CD4-positive, alpha-beta T cell (primary cell): ENCODE measurements at places on chromosomes 7 and 10.

DNA sequence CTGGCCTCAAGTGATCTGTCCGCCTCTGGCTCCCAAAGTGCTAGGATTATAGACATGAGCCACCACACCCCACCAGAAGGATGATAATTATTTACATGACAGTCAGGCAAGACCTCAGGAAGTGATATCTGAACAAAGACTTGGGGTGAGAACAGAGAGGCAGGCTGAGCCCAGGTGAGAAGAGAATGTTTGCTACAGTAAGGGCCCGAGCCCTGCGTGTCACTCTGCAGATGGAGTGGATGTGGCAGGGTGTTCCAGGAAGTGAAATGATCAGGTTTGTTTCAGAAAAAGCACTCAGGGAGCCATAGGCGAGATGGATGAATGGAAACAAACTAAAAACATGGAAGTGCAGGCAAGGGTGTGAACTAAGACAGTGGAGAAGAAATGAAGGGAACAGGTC lies 22.2 kb downstream of the SFMBT2 start:
- DNase-seq: peak; percentile 18

- no peak for DNase-seq
Observed at GRCh38 chr7:1563981-1564602, 5.7 kb downstream of the PSMG3 start.

GRCh38 chr10:60901561-60902235 lies 42.3 kb downstream of the RHOBTB1 start:
- no peak for DNase-seq

GRCh38 chr10:48536916-48537890 lies 67.7 kb downstream of the ARHGAP22 start:
- DNase-seq: no peak

GRCh38 chr7:45586542-45587520 lies 12.7 kb downstream of the ADCY1 start:
- DNase-seq: no peak

DNA sequence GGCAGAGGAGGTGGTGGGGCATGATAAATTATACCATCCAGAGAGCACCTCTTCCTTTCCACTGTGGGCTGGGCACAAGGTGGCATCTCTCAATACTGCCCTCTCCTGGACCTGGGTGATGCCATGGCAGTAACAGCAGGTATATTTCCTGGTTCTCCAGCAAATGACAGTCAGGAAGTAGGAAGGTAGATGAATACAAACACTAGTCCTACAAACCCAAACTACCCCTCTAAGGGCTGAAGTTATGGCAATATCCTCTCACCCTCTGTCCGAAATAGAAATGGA lies 1004.9 kb downstream of the KCNMA1 start:
- no peak for DNase-seq

DNA sequence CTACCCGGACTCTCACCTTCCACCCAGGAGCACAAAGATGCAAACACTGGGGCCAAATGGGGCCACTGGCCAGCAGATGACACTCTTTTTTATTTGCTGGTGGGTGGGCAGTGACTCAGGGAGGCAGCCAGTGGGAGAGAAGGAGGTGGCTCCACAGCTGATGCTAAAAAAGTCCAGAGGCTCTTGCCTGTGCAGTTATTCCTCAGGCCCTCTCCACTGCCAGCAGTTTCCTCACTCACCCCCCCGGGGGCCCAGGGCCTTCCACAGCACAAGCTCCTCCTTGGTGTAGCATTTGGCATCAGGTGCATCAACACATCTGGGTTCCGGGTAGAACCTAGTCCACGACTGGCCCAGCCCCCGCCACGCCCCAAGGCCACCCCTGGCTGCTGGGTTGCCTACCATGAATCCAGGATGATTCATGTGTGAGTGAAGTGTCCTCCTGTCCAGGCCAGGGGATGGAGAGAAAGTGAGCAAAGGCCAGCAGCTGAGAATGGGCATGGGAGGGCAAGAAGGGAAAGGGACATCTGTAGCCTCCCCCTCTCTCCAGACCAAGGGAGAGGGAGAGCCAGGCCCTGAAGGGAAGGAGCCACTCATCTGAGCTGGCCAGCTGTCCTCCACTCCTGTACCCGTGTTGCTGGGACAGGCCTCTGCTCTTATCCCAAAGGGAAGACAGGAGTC lies 1.7 kb upstream of the KCNH2 start:
- DNase-seq: no peak

- DNase-seq: no peak
Observed at GRCh38 chr7:93159490-93159889, 11.3 kb upstream of the SAMD9L start.

GRCh38 chr10:52729271-52730104 lies 43.1 kb downstream of the MBL2 start:
- no peak for DNase-seq

DNA sequence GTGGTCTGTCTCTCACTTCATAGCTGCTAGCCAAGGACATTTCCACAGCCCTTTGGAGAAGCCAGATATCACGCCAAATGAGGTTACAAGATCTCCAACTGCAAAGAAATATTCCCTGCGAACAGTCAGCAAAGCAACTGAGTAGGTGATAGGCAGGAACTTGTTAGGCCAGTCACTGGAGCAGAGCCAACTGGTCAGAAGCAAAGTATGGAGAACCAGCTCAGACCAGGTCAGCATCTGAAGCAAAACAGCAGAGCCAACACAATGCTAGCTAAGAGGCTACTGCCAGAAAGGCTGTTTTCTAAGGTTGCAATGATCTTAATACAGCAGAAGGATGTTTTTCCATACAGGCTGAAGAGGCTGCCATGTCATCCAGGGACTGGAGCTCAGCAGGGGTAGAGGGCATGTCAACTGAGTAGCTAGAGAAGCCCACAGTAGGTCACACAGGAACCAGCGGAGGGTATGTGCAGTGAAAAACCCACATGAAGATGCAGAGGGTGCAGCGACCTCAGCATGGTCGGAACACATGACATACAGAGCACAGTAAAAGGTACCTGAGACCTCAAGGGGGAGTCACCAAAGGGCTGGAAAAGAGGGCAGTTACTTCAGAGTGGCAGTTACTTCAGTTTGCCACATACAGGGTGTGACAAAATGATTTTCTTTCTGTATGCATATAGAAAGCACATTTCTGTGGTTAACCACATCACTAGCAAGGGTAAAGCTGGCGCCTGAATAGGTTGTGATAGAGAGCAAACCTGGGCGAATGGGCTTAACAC lies 8.9 kb downstream of the SEC31B start:
- peak; percentile 60 for DNase-seq

- no peak for DNase-seq
Observed at GRCh38 chr7:127905491-127906330, 125.5 kb downstream of the LRRC4 start.

GRCh38 chr7:105874055-105874454 lies 2.3 kb downstream of the ATXN7L1 start:
- no peak for DNase-seq

DNA sequence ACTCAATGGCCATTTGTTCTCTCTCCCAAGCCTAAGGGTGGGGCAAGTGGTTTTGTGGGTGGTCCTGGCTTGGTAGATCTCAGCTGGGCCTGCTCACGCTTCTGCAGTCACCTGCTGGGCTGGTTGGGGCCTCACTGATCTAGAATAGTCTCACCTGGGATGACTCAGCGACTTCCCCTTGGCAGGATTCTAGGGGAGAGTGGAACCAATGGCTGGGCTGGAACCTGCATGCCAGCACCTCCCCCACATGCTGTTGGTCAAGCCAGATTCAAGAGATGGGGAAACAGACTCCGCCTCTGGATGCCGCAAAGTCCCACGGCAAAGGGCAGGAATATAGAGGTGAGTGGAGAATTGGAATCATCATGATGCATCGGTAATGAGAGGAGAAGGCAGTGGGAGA lies 292.9 kb upstream of the NPVF start:
- no peak for DNase-seq

GRCh38 chr10:131689954-131690757 lies 210.7 kb upstream of the PPP2R2D start:
- no peak for DNase-seq

DNA sequence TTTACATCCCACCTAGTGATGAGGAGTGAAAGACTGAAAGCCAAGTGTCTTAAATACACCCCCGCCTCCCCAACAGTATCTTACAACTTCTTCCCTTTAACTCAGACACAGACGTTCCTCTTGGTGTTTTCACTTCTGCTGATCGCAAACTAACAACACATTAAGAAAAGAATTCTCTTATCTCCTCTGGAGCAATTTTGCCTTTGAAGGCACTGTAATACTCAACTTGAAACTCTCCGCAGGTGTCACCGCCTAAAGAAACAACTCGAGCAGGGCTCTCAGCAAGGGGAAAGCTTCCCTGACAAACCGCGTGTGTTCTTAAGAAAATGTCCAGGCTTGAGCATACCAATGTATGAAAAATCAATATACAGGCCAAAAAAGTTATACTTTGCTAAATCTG lies 452 bp downstream of the SEMA3C start:
- DNase-seq: no peak
